ENCODE measurements at places on chromosomes 4 and X.

- DNase-seq: no peak
Observed at GRCh38 chr4:41028392-41029076, 185.8 kb downstream of the APBB2 start.

GRCh38 chr4:71609651-71610050 is 174.2 kb downstream of the GC start:
- DNase-seq: no peak

GRCh38 chr4:94856030-94856429 is 98.3 kb downstream of the BMPR1B start:
- no peak for DNase-seq

DNA sequence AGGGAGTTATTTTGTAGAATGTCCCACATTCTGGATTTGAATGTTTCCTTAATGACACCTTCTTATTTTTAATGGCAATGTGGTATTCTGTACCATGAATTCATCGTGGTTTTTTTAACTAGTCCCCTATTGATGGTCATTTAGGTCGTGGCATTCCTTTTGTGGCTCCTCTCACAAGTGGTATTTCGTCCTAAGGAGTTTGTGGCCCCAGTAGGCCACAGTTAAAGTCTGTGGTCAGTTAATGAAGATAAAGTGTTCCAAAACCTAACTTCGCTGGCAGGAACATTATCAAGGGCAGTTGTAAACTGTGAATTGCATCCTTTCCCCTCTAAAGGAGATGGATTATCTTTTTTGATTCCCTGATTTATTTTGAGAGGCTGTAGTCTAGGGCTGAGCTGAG is 133.2 kb downstream of the TMEM164 start:
- DNase-seq: no peak

DNA sequence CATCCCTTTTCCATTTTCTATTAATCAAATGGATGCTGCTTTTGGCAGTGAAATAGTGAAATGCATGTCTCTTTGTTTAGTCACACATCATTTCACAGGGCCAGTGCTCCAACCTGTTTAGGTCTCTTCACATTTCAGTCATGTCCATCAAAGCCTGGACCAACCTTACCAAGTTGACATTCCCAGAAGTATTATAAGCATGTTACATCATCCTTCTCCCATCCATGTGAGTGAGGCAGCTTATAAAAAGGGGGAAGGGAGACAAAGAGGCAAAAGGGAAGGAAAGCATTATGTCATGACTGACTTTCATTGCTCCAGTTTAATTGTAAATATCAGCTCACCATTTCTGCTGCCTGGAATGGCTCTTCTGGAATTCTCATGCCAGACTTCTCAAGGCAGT is 94.4 kb downstream of the NWD2 start:
- DNase-seq: no peak

DNA sequence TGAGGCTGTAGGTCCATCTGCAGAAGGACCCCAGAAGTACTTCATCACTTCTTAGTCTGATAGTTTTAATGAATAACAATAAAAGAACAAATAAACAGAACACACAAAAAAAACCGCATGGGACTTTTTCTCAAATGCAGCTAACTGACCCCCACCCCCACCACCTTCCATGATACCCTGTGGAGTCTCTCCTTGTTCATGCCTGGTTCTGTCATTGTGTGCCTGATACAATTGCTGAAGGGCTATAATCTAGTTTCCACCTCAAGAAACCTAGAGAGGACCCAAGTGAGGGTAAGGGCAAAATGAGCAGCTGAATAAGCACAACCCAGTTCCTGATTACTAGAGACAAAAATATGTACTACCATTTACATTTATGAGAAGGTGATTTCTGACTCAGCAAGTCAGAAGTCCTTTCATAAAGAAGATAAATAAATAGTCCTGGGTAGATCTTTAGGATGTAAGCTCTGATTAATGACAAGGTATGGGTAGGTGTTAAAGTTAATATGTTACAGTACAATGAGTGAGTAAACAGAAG is 155.1 kb downstream of the TMA16 start:
- DNase-seq: no peak

GRCh38 chr4:129232589-129233337 is 136.8 kb downstream of the C4orf33 start:
- no peak for DNase-seq

GRCh38 chr4:37762294-37762990 is 64.0 kb upstream of the PGM2 start:
- DNase-seq: no peak

DNA sequence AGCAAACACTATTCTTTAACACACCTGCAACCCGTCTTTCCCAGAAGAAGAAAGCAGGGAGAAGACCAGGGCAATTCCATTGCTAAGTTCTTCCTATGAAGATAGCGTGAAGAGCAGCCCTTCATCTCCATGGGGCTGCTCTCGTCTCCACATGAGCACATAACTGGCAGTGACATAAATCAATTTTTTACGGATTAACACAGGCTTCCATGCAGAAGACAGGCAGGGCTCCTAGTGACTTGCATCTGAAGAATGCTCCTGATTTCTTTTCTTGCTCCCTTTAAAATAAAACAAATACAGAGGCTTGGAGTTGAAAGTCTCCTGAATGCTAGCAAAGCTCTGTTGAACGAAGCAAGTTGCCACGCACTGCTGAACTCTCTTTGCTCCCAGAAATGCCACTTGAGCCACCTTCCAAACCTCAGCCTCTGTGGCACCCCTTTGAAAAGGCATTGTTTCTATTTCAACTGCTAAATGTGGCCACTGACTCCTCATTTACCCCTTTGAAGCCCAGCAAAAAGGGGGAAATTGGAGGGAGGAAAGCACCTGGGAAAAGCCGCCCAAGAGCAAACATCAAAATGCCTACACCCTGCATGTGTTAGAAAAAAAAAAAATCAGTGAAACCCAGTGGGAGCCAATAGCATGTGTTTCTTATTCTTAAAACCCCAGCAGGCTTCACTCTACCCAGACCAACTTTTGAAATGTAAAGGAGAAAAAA is 383.7 kb downstream of the IDS start:
- DNase-seq: no peak

All from esophagus squamous epithelium (tissue), 5 donors.